ENCODE measurements at places on chromosomes 5 and 9.
A peak's percentile ranks its signal among the peaks of the same experiment; 100 is the strongest.

GRCh38 chr9:72589667-72590521 lies 68.5 kb downstream of the TMC1 start:
- DNase-seq, result no peak

- no peak for DNase-seq
Measured at GRCh38 chr5:177116631-177117373, 16.8 kb upstream of the NSD1 start.

DNA sequence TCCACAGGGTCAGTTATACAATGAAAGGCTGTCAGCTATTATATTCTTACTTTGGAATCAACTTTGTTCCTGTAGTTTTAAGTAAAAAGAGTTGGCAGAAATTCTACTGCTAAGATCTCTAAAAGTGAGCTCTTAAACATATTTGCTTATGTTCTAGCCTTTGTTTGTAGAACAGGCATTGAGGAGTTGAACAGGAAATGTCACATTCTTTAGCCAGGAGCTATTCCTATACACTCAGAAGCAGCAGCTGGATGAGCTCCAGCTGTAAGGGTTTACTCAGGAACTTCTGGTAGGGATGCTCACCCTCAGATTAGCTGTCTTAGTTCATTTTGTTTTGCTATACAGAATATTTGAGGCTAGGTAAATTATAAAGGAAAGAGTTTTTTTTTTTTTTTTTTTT lies 22.4 kb upstream of the SPINK14 start:
- peak; percentile 97 for DNase-seq

GRCh38 chr5:23014825-23015224 lies 161.7 kb upstream of the CDH12 start:
- peak; percentile 2 for DNase-seq

GRCh38 chr5:125912028-125912427 lies 511.2 kb upstream of the GRAMD2B start:
- no peak for DNase-seq

DNA sequence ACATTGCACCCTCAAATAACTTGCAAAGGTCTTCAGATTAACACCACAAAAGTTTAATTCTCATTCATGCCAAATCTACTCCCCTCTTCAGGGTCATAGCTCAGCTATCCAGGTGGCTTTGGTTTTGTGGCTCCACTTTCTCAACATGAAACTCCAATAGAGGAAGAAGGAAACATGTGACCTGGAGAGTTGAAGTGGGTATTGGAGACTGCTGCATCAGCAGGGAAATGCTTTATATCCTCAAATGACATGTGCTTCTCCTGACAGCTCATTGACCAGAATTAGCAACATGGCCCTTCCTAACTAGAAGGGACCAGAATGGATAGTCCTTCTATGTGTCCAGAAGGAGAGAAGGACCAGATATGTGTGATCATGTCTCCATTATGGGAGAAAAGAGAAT lies 73.6 kb downstream of the TLR4 start:
- DNase-seq, result peak; percentile 4

DNA sequence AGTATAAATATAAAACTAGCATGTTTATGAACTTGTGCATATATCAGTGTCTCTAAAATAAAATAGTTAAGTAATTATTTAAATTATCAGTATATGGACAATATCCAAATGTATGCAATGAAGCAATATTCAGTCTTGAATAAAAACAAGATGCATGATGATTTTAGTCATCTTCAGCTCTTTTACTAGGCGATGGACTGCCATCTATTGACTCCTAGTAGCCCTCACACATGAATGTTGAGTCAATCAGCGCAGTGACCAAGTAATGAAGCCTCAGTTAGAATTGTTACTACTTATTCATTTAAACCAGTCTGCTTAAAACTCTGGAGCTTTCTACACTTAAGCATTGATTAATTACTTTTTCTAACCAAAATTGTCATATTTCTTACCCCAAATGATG lies 92.9 kb upstream of the GRHPR start:
- peak; percentile 55 for DNase-seq

DNA sequence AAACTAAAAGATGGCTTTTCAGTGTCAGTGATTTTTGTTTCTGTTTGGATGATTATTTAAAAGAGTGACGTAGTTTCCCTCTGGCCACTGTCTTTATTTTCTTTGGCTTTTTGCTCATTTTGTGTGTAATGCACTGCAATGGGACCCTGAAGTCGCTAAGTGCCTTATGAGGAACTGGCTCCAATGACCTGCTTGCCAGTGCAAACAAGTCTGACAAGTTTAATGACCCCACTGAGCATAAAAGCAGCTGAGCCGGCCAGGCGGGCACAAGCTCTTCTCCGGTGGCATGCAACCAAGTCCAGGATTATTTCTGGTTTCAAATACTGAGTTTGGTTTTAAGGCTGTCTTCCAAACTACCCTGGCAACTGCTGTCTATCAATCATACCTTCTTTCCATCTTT lies 15.6 kb upstream of the GNA14 start:
- DNase-seq, result peak; percentile 66

GRCh38 chr5:131067636-131068035 lies 97.4 kb downstream of the HINT1 start:
- no peak for DNase-seq

DNA sequence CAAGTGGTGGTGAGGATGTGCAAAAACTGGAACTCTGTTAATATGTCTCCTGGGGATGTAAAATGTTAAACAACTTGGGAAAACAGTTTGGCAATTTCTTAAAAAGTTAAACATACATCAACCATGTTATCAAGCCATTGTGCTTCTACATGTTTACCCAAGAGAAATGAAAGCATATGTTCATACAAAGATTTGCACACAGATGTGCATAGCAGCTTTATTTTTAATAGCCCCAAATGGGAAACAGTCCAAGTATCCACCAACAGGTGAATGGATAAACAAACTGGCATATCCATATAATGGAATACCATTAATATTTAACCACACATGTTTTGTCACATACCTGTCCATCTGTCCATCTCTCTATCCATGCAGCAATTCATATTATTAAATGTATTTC lies 6.2 kb downstream of the VPS13A start:
- peak; percentile 26 for DNase-seq

DNA sequence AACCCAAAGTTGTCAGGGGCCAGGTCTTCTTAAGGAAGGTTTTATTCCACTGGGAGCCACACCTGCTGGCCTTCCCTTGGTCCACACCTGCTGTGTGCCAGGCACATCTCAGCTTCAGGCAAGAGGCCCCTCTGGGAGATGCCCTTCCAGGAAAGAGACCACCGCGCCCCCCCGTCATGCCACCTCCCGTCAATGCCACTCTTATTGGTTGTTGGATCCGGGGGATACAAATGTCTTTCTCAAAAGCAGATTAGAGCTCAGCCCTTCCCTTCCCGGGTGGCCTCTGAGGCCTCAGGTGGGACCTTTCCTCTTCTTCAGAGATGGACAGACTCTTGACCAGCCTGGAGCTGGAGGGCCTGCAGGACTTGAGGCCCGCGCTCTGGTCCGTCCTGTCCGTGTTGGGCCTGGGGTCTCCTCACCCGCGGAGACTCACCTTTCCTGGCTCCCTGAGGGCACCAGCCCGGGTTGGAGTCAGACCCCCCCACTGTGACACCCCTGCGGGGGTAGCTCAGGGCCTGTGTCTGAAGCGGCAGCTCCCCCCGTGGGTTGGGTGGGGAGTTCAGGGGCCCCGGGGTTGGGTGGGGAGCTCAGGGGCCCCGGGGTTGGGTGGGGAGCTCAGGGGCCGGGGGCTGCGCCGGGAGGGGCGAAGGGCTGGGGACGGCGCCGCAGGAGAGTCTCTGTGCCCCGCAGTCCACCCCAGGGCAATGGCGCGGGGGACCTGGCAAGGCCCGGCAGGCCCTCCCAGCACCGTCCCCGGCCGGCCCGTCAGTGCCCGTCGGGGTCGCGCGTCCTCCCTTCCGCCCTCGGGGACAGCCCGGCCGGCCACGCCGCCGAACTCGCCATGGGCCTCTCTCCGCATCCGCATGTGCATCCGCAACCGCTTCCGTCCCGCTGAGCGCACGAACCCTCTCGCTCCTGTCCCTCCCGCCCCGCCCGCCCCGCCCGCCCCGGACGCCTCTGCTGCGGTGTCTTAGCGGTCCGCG lies 3.7 kb upstream of the SLC9A3 start:
- peak; percentile 49 for DNase-seq

GRCh38 chr9:93686880-93687236 lies 110.5 kb downstream of the PHF2 start:
- no peak for DNase-seq

DNA sequence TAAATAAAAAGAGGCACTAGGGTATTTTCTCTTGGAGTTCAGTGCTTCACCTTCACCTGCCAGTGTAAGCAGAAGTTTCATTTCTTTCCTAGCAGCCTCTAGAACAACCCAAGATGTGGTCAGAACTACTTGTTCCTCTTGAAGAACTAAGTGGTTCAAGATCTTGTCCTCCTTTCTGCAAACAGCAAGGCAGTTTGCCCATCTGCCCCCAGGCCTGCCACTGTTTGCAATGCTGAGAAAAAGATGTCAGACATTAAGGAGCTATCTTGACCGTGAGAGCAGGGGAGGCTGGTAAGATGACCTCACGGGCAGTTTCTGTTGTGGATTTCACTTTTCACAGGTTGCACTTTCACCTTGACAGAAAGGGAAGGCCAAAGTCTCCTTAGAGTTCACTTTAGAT lies 52.0 kb upstream of the KLF4 start:
- DNase-seq, result no peak

- no peak for DNase-seq
Measured at GRCh38 chr5:105032917-105033316, 1470.3 kb upstream of the NUDT12 start.

Measured in DMS53 (cell line).